ENCODE measurements at places on chromosomes 11 and 22.

GRCh38 chr22:35092406-35092805 is 26.4 kb downstream of the ISX start:
- DNase-seq, result no peak

DNA sequence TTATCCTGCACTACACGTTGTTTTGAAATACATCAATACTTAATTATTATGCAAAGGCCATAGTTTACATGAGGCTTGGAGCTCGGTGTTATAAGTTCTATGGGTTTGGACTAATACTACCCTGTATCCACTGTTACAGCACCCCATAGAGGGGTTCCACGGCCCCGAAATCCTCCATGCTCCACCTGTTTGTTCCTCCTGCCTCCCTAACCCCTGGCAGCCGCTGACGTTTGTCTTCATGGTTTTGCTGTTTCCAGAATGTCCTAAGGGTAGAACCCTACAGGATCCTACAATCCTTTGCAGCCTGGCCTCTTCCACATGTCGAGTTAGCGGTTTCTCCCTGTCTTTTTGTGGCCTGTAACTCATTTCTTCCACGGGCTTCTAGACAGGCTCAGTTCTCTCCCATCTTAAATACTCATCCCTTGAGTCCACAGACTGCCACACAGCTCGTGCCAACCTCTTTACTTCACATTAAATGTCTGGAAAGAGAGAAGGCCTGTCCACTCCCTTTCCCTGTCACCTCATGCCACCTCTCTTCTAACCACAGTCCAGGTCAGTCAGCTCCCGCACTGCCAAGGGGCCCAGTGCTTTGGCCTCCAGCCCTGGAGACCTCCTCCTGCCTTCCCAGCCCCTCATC is 42.4 kb upstream of the TH start:
- no peak for DNase-seq

- DNase-seq, result no peak
Observed at GRCh38 chr11:84501750-84502149, 1125.4 kb downstream of the DLG2 start.

DNA sequence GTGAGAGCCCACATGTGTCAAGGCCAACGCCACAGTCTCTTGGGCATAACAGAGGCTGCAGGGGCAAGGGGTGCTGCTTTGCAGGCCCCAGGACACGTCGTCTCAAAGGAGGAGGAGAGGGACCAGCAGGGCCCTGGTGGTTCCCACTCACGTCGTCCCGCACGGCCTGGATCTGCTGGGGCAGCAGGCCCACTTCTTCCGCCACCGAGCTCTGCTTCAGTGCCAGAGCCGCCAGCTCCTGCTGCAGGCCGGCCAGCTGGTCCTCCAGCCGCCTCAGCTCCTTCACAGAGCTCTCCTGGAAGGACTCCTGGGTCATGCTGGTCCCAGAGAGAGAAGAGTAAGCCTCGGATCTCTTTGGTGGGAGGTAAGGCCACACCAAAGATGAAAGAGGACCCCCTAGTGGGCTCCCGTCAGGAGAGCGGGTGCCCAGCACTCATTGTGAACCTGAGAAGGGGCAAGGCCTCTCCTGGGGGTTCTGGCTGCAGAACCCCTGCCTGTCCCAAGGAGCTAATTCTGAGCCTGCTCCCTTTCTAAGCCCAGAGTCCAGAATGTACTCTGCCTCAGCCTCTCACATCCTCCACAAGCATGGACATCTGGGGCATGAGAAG is 15.6 kb downstream of the SUN2 start:
- no peak for DNase-seq

GRCh38 chr22:29979777-29980321 is 96.9 kb downstream of the MTMR3 start:
- no peak for DNase-seq

GRCh38 chr22:50720301-50721256 is 17.4 kb upstream of the ACR start:
- no peak for DNase-seq

DNA sequence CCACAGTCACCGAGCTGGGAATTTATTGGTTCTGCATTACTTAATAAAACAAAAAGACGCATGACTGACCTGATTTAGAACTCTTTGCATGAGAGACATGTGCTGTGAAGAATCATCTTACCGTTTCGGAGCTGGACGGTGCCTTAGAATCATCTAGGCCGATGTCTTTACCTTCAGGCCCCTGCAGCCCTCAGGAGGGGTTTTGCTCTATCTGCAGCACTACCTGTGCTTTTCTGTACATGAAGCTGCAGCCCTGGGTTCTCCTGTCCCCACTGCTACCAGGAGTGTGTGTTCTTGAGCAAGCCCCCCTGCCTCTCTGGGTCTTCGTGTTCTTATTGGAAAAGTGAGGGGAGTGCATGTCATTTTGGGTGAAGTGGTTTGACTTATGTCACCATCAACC is 94.0 kb upstream of the OR4B1 start:
- DNase-seq, result no peak

GRCh38 chr11:67433536-67434394 is 3.7 kb downstream of the PTPRCAP start:
- DNase-seq, result no peak
